ENCODE measurements at places on chromosomes 5 and 9. TPM values are rescaled to one million over a fixed set of nuclear protein-coding genes. Genes with fewer than 3 reads are reported as not detected.

- DNase-seq, result no peak
Measured at GRCh38 chr5:134524826-134525682, at the start of gene JADE2. Gene JADE2, plus strand, starts transcription at chr5:134525670. Its CDS starts 10,188 bp downstream, at chr5:134535858.

- no peak for DNase-seq
Measured at GRCh38 chr9:129220771-129221170, 42.7 kb upstream of the IER5L start.

DNA sequence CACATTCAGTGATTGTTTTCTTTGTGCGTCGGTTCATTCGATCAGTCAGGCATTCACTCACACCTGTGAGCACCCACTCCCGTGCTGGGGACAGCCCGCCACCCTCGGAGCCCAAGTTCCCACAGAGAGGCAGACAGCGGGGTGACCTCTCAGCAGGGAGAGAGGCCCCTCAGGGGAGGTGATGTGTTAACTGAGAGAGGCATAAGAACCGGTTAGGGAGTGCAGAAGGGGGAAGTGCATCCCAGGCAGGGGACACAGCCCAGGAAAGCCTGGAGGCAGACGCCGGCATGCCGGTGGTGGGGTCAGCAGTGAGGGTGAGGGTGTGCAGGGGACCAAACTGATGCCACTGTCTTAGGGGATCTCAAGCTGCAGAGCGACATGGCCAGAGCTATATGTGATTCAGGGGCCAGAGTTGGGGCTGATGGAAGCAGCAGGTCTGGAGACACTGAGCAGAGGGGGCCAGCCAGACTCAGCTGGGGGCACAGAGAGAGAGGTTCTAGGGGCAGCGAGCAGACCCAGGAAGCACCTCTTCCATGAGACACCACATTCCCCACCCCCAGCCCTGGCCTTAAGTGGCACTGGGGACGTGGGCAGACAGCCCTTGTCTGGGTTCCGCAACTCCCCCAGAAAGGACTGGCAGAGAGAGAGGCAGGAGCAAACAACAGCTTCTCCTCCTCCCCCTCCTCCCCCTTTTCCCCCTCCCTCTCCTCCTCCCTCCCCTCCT lies 35.9 kb downstream of the HK3 start:
- DNase-seq, result no peak

- DNase-seq, result no peak
Measured at GRCh38 chr5:128163991-128164390, 80.4 kb downstream of the SLC12A2 start.

- no peak for DNase-seq
Measured at GRCh38 chr9:109192732-109193361, 25.8 kb upstream of the FRRS1L start.

The EFNA5 gene
- 25.3 TPM for polyA plus RNA-seq

GRCh38 chr5:28369418-28369817 lies 1331.0 kb upstream of the CDH9 start:
- DNase-seq, result no peak

GRCh38 chr5:102777099-102777498 lies 22.0 kb downstream of the PAM start:
- no peak for DNase-seq

The PCSK1 gene
- polyA plus RNA-seq, result 0.22 TPM

The GPR21 gene
- polyA plus RNA-seq, result not detected

The CNTNAP3 gene
- 6.1 TPM for polyA plus RNA-seq

GRCh38 chr5:41457094-41457493 lies 53.3 kb downstream of the PLCXD3 start:
- DNase-seq, result no peak

DNA sequence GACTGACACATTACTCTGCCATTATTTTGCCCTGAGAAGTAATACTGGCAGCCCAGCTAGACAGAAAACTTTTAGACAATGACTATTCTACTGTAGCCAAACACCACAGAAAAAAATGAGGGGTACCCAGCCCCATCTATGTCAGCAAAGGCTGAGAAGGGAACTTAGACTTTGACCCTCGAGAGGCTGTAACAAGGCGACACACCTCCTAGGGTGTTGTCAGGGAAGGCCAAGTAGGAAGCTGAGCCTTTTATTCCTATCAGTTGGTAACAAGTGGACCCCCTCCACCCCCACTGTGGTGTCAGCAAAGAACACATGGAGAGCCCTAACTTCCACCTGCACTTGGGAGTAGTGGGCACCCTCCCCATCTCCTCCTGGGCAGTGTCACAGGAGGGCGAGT lies 55.6 kb downstream of the SPTLC1 start:
- no peak for DNase-seq

- no peak for DNase-seq
Measured at GRCh38 chr5:159345336-159345735, 15.0 kb upstream of the IL12B start.

The SLC36A2 gene
- 12.7 TPM for polyA plus RNA-seq

DNA sequence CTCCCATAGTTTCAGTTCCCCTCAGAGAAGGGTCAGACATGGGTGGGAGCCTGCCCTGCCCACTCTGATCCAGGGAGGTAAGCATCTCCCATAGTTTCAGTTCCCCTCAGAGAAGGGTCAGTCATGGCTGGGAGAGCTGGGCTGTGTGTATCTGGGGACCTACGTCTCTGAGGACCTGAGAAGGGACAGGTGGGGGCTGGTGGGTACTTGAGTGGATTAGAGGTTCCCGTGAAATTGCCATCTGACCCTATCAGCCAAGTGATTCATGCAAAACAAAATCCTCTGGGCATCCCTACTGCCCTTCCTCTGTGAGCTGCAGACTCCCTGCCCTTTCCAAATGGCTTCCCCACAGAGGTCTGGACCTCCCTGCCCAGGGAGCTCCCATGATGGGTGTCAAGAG lies 3.9 kb downstream of the ENHO start:
- DNase-seq, result no peak

DNA sequence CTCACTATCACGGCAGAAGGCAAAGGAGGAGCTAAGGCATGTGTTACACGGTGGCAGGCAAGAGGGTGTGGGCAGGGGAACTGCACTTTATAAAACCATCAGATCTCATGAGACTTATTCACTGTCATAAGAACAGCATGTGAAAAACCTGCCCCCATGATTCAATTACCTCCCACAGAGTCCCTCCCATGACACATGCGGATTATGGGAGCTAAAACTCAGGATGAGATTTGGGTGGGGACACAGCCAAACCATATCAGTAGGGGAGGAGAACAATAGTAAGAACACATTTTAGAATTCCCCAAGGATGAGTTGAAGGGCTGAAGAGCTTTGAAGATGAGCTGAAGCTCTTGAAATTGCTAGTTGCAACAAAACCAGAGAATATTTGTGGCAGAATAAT lies 287.9 kb downstream of the SMARCA2 start:
- no peak for DNase-seq

DNA sequence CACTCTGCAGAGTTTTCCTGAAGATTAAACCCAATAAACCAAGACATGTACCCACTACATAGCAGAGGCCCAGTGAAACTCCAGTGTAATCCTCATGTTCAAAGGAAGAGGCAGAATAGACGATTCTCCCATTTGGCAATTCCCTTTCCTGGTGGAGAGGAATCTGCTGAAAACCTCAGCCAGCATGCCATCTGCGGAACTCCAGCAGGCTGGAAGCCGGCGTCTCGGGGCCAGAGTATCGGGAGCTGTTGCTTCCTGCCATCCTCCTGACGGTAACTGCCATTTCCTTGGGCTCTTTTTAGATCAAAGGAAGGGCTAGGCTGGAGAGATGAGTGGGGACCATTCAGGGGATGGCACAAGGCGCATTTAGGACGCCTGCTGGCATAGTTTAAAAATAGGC lies 20.5 kb downstream of the NEURL1B start:
- DNase-seq, result no peak

The ANKRD20A1 gene
- 3.7 TPM for polyA plus RNA-seq

All from left renal cortex interstitium (tissue), 4 donors.